ENCODE measurements at places on chromosomes 1 and 21.
A peak's percentile ranks its signal among the peaks of the same experiment; 100 is the strongest.

DNA sequence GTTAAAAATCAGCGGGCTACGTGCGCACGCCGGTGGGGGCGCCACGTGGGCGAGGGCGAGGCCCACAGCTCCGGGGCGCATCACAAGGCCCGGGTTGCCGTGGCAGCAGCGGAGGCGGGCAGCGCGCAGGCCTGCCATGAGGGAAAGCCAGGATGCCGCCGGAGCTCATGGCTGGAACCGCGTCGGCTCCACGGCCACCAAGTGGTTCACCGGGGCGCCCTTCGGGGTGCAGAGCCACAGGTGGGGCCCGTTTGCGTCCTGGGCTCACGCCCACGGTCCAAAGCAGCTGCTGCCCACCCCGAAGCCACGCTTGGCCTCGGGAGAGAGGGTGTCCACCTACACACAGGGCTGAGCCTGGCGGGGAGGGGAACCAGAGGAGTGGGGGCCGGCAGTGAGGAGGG, 4.9 kb upstream of the TTC22 start:
- DNase-seq = no peak

DNA sequence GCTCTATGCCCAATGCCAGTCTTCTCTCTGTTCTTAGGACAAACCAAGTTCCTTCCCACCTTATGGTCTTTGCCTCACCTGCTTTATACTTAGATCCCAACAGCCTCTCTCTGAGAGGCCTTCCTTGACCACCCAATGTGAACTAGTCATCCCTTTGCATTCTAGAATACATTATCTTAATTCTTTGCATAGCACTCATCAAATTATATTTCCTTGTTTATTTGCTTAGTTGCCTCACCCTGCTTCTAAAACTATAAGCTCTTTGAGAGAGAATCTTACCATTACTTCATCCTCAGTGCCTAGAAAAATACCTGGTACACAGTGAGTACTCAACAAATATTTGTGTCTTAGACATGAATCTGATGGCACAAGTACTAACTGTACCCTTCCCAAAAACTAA, 8.0 kb downstream of the PIGP start:
- no peak for DNase-seq

DNA sequence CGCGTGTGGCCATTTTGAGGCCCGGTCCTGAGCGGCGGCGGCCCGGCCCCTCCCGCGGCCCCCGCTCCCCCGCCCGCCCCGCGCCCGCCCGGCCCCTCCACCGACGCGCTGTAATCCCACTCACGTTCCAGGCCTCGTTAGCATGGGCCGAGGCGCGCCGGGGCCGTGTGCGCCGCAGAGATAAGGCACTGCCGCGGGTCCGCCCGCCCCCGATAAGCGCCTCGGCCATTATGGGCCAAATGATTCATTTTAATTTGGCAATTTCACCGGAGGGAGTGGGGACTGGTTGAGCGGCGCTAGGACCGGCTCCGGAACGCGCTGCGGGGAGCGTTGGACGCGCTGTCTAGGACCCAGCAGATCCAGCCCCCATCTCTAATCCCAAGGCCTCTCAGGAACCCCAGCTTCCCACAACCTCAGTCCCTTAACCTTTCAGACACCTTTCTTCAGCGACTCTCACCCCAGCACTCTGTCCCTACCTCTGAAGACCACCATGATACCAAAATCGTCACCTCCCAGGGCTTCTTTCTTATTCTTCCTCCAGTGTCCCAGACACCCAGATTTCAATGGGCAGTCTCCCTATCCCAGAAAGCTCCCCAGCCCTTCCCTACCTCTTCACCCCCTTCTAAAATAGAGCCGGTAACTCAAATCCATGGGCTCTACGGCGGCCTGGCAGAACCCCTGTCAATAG, at the start of gene TAL1:
TSS of gene TAL1 (minus strand) at position 39 of the 688 bp plus-strand sequence. CDS start 6,337 bp downstream, outside the sequence.
- DNase-seq = no peak

GRCh38 chr1:194176212-194176611, 989.8 kb upstream of the B3GALT2 start:
- no peak for DNase-seq

DNA sequence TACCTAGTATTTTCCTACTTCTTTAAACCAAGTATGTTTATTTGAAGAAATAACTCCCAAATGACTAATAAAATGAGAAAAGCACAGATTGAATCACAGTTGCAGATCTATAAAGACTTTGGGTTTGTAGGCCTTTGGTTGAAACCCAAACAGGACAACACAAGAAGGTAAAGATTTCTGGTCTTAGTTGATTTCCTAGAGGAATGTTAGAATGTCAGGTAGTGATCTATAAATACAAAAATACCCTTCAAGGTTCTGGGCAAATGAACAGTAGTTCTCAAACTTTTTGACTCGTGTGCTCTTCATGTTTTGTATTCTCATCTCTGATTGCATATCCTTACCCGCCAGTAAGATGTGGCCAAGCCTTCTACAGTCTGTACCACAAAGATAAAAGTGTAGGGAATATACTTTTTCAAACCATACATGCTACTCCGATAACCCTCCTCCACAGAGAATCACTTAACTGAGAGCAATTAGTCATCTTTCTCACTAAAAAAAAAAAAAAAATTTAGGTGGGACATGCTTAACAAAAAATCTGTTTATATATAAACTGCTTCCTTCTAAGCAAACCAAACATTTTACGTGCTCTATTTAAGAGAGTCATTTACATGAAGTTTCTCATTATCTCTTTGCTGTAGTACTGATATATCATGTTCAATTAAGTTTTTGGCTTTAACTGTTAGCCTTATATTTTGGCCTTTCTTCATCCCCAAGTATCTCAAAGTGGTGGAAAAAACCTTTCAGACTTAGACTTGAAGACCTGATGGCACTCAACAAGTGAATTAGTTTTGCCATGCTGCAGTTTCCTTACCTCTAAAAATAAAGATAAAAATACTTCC, 36.0 kb downstream of the CNIH4 start:
- no peak for DNase-seq

- no peak for DNase-seq
Observed at GRCh38 chr1:119374208-119374874, 5.8 kb downstream of the HAO2 start.

DNA sequence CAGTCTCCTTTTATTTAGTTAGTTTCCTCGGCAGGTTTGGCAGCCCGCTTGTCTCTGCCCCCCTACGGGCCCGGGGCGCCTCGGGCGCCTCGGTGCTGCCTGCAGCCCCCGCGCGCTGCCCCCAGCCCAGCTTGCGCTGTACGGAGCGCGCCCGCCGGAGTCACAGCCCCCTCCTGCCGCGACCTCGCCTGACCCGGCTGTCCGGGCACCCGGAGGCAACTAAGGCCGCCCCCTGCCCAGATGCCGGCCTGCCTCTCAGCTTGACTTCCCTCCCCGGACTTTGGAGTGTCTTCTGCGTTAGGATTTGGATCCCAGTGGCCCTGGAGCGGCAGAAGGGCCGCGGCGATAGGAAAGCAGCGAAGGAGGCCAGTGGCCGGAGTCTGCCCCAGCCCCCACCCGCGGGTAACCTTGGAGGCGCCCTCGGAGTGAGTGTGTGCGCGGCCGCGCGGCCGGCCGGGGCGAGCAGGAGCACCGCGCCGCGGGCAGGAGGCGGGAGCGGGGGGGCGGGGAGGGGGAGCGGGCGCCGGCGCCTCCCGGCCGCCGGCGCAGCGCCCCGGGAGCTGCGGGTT, 7.6 kb downstream of the CDKN2C start:
- peak; percentile 35 for DNase-seq

DNA sequence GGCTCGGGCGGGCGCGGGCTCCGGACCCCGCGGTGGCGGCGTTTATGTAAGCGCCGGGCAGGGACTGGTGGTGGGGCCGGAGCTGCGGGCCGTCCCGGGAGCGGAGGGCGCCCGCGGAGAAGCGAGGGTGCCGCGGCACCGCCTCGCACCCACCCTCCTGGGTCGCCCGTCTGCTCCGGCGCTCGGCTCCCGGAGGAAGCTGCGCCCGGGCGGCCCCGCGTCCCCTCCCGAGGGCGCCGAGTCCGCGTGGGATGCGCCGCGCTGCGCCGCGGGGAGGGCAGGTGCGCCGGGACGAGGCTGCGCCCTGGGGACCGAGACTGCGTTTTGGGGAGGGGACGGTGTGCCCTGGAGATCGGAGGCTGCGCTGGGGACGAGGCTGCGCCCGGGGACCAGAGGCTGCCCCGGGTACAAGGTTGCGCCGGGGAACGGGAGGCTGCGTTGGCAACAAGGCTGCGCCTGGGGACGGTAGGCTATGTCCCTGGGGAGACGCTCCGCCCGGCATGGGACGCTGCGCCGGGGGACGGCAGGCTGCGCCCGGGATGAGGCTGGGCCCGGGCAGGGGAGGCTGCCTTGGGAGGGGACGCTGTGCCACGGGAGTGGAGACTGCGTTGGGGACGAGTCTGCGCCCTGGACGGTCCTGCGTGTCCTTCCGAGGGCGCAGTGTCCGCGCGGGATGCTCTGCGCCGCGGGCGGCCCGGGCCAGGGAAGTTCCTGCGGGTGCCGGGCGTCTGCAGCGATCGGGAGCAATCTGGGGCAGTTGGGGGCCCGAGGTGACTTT, 627 bp downstream of the ADARB1 start:
- DNase-seq = no peak

DNA sequence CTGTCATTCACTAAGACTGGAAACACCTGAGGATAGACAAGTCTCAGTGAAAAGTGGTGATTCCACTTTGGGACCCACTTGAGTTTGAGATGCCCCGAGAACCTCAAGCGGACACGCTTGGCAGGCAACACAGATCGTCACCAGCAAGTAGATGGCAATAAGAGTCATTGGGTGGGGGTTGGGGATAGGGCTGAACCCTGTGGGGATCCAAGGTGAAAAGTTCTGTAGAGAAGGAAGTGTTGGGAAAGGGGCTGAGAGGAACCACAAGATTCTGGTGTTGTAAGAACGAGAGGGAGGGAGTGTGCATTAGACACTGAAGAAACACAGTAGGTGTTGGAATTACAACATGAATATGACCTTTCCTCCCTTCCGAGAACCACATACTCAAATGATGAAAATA, 45.4 kb upstream of the TDRD10 start:
- DNase-seq = no peak

- no peak for DNase-seq
Observed at GRCh38 chr1:151312411-151312810, 14.8 kb downstream of the PI4KB start.

GRCh38 chr21:42425591-42425990, 21.9 kb downstream of the UBASH3A start:
- no peak for DNase-seq

- peak; percentile 44 for DNase-seq
Observed at GRCh38 chr1:151251656-151252470, 2.7 kb upstream of the PSMD4 start.

DNA sequence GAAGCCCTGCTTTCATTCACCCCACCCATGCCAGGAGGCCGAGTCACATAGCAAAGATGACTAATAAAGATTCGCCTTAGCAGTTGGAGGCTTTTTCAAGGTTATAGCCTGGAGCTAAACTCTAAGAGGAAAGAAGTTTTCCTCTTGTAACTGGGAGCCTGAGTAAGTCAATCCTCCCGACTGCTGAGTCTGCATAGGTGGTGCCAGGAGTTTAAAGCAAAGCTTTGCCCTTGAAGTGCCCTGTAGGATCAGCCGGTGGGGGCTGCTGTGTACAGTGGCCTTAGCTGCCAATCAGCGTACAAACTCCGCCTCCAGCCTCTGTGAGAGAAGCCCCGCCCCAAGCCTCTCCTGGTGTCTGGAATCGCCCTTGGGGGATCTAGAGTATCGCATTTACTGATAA, 147.5 kb upstream of the SPATA6 start:
- no peak for DNase-seq

GRCh38 chr1:209425959-209426358, 157.6 kb upstream of the CAMK1G start:
- DNase-seq = no peak

- no peak for DNase-seq
Observed at GRCh38 chr1:31460027-31460426, 47.0 kb downstream of the SERINC2 start.

- no peak for DNase-seq
Observed at GRCh38 chr21:23003951-23004350, 2005.7 kb downstream of the NCAM2 start.

GRCh38 chr21:36454706-36455105, 25.2 kb downstream of the CLDN14 start:
- DNase-seq = no peak

DNA sequence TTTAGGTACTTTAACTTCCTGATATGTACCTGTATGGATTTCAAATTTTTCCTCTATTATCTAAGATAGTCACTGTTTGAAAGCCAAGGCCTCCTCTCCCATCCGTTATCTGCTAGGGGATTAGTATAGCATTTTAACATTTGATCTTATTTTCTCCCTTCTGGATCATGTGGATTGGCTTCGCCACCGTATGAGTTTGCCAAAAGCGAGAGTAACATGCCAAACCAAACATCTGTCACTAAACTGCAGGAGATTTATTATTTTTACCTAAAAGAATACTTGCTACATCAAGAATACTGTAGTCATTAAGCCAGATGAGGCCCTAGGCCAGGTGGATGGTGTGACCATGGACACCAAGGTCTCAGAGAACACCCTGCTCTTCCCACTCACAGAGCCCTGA, 28.5 kb upstream of the EEIG2 start:
- no peak for DNase-seq

DNA sequence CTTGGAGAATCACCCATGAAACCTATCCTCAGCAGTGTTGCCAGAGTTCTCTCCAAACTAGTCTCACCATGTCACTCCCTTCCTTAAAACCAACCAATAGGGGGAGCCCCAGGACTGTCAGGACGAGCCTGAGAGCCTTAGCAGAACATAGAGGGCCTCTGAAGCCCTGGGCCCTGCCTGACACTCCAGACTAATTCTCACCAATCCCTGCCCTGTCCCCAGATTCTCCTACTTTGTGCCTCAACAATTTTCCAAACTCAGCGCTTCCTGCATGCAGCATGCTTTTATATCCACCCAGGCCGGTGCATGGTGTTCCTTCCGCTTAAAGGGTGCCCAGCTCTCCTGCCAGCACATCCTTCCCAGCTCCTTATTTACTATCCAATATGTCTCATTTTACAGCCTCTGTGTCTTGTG, 42.7 kb downstream of the HSD3B1 start:
- peak; percentile 19 for DNase-seq

DNA sequence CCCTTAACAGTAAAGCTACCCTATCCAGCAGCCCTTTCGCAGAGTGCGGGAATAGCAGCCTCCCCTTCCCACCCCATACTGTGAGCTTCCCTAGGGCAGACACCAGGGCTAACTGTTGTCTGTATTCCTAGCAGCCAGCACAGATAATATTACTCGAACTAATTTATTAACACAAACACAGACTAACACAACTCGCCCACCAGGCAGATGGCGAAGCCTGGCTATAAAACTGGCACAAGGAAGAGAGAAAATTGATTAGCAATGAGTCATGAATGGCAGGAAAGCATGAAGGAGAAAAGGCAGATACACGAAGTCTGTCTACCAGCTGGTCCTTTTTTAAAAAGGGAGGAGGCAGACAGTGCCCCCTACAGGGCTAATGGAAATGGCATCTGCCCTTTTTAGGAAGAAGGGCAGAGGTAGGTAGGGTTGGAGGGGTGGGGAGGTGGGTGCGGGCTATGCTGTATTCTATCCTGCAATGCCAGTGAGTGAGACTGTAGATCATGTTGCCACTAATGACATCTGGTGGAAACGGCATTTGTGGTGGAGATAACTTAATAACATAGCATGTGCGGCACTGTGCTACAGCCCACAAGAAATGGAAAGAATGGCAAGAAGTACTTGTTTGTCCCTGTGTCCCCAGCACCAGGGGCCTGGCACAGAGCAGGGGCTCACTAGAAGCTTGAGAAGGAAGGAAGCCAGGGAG, 30.6 kb upstream of the CTPS1 start:
- peak; percentile 19 for DNase-seq
